Cortex of kidney (tissue), 1 donor: ENCODE measurements at places on chromosomes 3 and 15.

GRCh38 chr15:71288348-71288955, 173.2 kb downstream of the THSD4 start:
- DNase-seq, result no peak

- DNase-seq, result no peak
Observed at GRCh38 chr3:32626631-32627030, 56.0 kb upstream of the DYNC1LI1 start.

- no peak for DNase-seq
Observed at GRCh38 chr15:48244921-48245320, 38.8 kb downstream of the SLC12A1 start.

- no peak for DNase-seq
Observed at GRCh38 chr3:142650001-142650693, 54.0 kb downstream of the PLS1 start.

GRCh38 chr3:115190747-115191146, 43.7 kb upstream of the ZBTB20 start:
- DNase-seq, result no peak

DNA sequence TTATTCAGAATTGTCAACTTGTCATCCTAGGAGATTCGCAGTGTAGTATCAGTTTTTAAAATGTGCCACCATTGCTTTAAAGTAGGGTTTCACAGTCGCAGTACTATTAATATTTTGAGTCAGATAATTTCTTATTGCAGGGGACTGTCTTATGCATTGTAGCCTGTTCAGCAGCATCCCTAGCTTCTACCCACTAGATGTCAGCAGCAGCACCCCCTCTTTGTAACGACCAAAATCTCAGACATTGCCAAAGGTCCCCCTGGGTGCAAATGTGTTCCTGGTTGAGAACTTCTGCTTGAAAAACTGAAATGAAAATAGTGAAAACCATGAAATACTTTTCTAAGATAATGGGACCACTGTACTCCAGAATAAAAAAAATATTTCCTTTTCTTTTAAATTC, 474.8 kb downstream of the CNTN3 start:
- no peak for DNase-seq

- no peak for DNase-seq
Observed at GRCh38 chr15:69787791-69788190, 309.9 kb downstream of the TLE3 start.
